T-cell (primary cell): ENCODE measurements at places on chromosomes 4 and X.

- no peak for DNase-seq
Observed at GRCh38 chr4:6824772-6825402, 42.4 kb downstream of the KIAA0232 start.

- DNase-seq, result no peak
Observed at GRCh38 chr4:187333151-187333550, 609.5 kb upstream of the FAT1 start.

DNA sequence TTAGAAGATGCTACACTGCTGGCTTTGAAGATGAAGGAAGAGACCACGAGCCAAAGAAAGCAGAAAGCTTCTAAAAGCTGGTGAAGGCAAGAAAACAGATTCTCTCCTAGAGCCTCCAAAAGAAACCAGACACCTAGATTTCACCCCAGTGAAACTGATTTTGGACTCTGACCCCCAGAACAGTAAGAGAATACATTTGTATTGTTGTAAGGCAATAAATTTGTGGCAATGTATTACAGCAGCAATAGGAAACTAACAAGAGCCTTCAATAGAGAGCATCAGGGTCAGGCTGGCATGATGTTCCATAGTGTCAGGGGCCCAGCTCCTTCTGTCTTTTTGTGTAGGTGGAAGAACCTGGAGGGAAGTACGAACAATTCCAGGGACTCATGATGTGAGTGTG, 6.0 kb upstream of the TEC start:
- no peak for DNase-seq

DNA sequence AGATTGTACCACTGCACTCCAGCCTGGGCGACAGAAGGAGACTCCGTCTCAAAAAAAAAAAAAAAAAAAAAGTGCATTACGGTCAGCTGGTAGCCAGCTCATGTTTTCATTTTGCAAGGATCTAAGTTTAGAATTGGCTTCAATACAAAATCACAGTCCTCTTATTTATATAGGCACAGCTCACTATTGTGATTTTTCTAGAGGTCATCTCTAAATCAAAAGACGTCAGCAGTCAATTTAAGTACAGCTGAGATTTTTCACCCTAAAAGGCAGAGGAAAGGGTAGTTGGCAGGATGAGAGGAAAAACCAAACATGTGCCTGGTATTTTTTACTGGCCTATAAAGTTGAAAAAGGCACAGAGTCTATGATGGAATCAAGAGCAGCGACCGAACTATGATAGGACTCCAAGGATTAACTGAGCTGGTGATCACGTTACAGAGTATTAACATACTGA, 30.8 kb downstream of the ASB5 start:
- DNase-seq, result no peak

- DNase-seq, result no peak
Observed at GRCh38 chr4:141845901-141846300, 209.5 kb downstream of the IL15 start.

- no peak for DNase-seq
Observed at GRCh38 chrX:155949098-155949497, 48.4 kb upstream of the IL9R start.

DNA sequence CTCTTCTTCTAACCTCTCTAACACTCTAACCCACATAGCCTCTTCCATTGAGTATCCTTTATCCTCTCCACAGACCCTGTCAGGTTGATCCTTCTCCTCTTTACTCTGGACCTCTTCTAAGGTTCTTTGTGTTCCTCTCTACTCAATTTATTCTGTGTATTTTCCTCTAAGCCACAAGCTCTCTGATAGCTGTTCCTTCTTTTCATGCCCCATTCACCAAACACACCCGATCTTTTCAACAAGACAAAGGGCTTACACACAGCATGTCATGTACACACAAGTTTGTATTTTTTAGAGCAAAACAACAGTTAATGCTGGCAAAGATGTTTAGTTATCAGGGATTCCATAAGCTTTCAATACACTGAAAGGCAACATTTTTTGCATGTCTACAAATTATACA, 1.9 kb downstream of the SPIN2B start:
- no peak for DNase-seq

DNA sequence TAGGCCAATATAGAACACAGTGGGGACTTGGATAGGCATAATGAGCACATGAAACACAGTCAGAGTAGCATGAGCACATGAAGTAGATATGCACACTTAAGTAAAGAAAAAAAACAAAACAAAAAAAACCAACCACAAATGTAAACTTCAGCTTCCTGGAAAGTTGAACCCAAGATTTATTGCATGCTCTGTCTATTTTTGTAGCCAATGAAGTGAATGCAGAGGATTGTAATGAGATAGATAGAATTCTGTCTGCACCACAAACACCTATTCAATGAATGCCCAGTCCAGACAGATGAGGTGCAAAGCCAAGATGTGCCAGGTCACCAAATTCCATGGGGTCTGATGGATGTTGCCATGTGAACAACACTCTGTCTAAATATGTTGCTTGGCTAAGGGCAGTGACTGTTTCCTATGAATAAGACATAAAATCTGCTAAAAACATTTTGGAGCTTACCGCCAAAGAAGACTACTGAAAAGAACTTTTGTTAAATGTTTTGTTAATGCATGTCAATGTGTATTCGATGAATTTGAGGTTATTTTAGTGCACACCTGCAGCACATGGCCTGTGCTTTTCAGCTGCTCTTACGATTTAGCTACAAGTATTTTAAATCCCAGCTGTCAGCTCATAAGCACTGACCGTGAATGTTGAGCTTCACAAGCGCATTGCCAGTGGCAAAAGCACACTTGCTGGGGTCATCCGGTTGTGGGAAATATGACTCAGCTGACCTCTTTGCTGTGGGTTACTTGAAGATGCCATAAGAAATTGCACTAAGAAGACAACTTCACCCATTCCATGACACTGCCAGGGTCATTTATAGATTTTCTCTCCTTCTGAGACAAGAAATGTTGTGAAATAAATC, 374.8 kb upstream of the GNPDA2 start:
- no peak for DNase-seq

- no peak for DNase-seq
Observed at GRCh38 chr4:22287631-22288030, 228.2 kb downstream of the ADGRA3 start.

DNA sequence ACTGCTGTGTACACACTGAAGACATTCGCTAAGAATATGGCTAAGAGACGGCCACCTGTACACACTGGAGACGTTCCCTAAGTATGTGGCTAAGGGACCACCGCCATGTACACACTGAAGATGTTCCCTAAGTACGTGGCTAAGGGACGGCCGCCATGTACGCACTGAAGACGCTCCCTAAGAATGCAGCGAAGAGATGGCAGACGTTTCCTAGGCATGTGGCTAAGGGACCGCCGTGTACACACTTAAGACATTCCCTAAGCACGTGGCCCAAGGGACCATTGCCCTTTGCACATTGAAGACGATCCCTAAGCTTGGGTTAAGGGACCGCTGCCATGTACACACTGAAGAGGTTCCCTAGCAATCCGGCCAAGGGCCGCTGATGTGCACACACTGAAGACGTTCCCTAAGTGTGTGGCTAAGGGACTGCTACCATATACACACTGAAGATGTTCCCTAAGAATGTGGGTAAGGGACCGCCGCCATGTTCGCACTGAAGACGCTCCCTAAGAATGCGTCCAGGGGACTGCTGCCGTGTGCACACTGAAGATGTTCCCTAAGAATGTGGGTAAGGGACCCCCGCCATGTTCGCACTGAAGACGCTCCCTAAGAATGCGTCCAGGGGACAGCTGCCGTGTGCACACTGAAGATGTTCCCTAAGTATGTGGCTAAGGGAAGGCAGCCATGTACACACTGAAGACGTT, 36.7 kb downstream of the DHRSX start:
- no peak for DNase-seq

DNA sequence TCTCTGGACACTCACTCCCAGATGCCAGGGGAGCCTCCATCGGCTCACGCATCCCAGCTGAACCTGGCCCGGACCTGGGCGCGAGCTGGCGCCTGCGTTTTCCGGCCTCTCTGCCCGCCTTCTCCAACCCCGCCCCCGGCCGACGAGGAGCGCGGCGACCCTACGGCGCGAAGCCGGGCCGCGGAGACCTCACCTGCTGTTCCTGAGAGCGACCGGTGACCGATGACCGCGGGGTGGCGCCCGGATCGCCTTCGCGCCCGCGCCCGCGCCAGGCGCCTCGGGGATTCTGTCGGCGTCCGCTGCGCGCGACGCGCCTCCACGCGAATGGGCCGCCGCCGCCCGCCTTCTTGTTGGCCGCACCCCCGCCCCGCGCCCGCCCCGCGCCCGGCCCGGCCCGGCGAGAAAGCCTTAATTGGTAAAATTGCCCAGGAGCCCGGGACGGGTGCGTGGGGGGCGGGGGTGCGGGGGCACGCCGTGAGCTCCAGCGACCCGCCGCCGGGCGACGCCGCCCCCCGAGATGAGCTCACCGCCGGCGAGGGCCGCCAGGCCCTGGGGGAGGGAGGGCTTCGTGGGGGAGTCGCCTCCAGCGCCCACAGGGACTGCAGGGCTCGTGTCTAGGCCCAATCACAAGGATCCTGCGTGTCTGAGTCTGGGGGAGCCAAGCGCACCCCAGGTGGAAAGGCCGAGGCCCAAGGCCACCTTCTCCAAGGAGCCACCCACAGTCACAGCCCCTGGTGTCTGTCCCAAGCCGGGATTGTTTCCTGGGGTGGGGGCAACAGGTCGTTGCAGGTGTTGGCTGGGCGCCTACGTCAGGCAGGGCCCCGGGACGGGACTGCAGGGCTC, at the start of gene FLNA:
Gene FLNA (minus strand): TSS at position 322 of the 843 bp plus-strand sequence. CDS start 3,389 bp downstream, outside the sequence.
- no peak for DNase-seq

GRCh38 chr4:181416966-181417365, 826.2 kb upstream of the TENM3 start:
- DNase-seq, result no peak

- DNase-seq, result no peak
Observed at GRCh38 chr4:23888421-23889319, 1.2 kb downstream of the PPARGC1A start.

DNA sequence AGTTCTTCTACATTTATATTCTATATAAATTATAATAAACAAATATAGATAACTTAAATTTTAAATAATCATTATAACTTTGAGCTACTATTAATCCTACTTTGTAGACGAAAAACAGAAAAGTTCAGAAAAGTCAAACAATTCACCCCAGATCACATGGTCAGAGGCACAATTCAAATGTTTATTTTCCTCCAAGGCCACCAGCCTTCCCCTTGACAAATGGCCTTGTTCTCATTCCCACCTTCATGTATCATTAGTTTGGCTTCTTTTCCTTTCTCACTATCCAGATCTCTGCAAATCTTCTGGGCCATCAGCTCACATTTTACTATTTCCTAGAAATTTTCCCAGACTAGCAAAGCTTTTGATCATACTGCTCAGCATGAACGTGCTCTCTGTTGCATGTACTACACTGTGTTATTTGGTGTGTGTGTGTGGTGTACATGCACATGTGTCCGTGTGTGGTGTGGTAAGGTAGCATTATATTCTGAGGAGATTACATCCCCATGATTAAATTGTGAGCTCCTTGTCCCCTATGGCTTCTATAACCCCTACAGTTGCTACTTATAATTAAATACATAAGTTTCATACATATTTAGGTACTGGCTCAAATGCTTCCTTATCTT, 61.5 kb downstream of the ADGRA3 start:
- DNase-seq, result no peak

DNA sequence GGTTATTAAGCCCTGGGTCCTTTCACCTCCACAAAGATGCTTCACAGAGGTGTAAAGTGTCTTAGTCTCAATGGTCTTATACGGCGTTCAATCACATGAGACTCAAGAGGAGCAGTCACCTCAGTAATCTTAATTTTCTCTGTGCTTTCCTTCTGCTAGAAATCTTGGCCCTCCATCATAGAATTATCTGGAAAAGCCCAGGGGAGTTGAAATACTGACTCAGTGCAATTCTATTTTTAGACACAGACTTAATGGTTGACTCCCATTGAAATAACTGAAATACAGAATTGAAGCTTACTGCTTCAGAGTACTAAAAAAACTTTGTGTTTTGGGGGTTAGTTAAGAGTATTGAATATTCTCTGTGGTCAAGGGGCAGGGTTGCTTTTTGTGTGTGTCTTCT, 94.5 kb upstream of the IL15 start:
- DNase-seq, result no peak

DNA sequence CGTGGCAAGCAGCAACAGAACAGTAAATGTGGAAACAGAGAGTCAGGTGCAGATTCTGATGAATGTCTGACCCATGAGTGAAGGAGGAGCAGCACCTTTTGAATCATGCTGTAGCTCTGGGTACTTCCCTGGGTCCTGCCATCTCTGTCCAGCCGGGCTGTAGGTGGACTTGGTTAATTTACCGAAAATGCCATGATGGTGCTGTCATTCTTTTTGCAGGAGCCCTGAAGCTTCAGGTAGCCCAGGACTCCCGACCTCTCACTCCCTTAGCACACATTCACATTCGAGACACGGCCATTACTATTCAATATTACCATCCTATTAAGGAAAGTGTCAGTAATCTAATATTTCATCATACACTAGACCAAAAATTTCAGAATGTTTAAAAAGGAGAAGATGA, 320.9 kb downstream of the STK32B start:
- DNase-seq, result no peak

GRCh38 chr4:55884093-55884850, 30.8 kb downstream of the EXOC1 start:
- DNase-seq, result no peak

GRCh38 chrX:110120025-110120424, 117.1 kb downstream of the TMEM164 start:
- DNase-seq, result no peak

- no peak for DNase-seq
Observed at GRCh38 chr4:76283900-76284299, 22.6 kb upstream of the STBD1 start.

DNA sequence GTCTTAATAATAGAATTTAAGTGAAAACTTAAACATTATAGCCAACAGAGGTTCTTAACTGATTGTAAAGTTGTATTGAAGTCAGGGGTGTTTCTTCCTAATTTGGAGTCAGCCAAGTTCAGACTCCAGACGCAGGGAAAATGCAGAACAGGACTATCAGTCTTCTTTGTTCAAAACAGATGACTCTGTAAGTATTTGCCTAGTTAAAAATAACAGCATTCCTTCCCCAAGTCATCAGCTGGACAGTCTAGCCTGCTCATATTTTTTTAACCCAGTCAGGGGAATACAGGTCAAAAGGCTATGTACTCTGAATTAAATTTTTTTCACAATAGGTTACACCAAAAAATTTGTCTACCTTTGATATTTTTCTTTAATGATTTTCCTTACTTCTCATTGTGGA, 73.8 kb upstream of the DCLK2 start:
- no peak for DNase-seq

DNA sequence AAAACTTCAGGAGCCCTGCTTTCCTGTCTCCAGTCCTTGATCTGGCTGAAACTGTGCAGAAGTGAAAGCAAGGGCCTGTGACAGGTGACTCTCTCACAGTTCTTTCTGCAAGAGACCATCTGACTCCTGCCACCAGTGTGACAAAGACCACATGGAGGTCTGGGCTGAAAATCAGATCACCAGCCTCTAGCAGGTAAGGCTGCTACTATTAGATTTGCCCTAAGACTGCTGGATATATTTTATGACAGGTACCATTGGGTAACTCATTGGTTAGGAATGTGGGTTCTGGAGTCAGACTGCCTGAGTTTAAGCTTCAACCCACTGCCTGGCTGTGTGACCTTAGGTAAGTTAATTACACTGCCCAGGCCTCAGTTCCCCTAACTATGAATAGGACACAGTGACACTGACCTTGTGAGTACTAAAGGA, 163.3 kb upstream of the SLC7A11 start:
- DNase-seq, result no peak
